Osteoblast (primary cell): ENCODE measurements at places on chromosomes 16 and 17.

DNA sequence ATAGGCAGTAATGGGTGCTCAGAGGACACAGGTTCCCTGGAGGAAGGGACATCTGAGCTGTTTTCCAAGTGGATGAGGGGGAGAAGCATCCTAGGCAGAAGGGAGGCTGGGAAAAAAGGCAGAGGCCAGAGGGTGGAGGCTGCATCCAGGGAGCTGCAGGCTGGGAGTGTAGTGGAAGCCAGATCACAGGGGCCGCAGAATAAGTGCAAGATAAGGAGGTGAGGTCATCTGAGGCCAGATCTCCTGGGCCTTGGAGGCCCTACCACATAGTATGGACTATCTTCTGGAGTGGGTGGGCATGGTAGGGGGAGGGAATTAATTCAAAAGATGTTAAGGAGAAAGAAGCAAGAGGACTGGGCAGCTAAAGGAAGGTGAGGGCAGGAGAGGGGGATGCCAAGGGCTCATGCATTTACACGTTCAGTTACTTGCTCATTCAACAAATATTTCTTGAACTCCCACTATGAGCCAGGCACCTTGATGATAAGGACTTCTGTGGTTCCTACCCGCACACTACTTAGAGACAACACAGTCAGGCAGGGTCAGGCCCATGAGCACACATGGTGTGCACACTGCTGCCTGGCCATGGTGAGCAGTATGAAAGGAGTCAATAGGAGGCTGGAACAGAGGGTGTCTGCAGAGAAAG lies 2.4 kb upstream of the RIPOR1 start:
- peak; percentile 63 for DNase-seq

DNA sequence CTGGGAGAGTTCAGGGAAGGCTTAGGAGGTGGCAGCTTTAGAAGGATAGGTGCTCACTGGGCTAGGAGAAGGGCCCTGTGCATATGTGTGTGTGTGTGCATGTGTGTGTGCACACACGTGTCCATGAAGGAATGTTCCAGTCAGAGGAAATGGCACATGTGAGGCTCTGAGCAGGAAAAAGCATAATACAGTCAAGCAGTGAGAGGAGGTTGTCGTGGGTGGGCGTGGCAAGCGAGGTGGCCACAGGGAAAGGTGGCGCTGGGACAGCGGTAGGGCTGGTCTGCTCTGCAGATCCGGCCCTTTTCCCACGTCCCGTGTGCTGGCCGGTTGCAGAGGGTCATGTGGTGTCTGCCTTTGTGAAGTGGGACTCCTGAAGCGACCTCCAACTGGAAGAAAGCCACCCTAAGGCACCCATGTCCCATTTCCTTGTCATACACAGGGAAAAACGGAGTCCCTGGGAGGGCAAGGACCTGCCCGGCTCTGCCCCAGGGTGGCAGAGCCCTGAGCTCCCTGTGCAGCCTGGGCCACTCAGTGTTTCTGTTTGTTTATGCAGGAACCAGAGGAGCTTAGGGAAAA lies 40.1 kb downstream of the NT5M start:
- peak; percentile 19 for DNase-seq

DNA sequence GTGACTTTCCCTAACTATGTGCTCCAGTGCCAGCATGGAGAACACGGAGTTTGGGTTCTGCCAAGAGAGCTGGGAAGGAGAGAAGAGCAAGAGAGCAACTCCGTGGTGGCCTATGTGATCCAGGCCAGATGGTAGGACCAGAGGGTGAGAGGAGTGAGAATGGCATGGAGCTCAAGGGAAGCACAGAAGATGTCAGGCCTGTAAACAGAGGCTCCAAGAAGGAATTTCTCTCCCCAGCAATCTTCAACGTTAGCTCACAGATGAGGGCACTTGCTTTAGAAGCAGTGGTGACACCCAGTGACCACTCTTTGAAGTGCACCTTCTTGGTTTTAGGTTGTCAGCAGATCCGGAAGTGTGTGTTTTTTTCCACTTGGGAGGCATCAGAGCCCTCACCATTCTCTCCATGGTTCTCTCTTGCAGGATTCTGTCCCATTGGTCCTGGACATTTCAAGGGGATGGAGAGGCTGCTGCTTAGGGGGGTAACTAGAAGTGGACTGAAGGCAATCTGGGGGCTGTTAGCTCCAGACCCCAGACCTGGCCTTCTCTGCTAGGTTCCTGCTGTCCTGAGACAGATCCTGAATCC lies 18.1 kb upstream of the TMEM98 start:
- peak; percentile 89 for DNase-seq

- peak; percentile 97 for DNase-seq
Observed at GRCh38 chr17:50626037-50626574, 8.6 kb upstream of the ABCC3 start.

GRCh38 chr16:49754495-49755312 lies 101.2 kb downstream of the ZNF423 start:
- DNase-seq = peak; percentile 76

GRCh38 chr17:14323522-14323981 lies 22.7 kb downstream of the HS3ST3B1 start:
- no peak for DNase-seq

- DNase-seq = peak; percentile 67
Observed at GRCh38 chr16:4006397-4006999, 109.7 kb downstream of the ADCY9 start.

- no peak for DNase-seq
Observed at GRCh38 chr17:33285413-33285812, 7.7 kb downstream of the ASIC2 start.

DNA sequence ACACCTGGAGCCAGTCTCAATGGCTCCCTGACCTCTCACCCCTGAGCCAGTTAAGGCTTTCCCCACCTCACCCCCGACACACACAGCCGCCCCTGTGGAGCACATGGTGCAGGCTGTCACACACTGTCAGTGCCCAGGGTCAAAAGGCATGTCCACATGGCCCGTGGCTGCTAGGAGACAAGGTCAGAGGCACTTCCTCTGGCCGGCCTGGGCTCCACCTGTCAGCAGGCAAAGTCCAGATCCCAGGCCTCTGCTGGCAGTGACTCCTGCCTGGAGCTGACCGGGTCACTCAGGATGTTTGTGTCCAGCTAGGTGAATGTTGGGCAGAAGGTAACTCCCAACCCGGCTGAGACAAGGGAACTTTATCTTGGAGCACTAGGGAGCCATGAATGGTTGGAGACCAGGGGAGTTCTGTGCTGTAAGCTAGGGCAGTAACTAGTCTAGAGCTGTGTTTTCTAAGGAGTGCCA lies 6.0 kb downstream of the SREBF1 start:
- no peak for DNase-seq

DNA sequence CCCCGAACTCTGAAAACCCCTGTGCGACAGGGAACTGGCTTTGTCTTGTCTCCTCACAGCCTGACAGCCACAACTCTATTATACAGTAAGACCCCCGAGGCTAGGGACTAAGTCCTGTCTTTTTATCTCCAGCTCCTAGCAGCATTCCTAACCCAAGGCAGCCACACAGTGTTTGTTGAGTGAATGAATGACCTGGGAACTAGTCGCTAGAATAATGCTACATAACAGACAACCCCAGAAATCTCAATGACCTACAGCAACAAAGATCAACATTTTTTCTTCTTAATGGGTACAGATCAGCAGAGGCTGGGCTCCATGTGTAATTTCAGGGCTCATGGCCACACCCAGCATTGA lies 71.4 kb upstream of the TNRC6C start:
- no peak for DNase-seq

DNA sequence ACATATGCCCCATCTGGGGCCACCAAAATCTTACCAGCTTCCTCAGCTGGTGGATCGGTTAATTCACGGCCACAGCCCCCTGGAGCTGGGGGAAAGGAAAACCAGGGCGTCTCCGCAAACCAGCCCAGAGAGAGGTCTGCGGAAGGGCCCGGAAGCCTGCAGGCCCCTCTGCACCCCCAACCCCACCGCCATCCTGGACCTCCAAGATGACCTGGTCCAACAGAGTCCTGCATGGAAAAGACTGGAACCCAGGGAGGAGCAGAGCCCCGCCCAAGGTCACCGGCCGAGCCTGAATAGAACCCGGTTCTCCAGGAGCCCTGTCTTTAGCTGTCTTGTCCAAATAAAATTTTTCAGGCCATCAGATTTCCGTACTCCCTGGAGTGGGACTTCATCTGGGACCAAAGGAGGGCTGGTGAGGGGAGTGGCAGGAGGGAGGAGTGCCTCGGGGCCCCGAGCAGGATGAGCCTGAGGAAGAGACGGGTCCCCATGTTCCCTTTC lies 37.4 kb upstream of the NDRG4 start:
- no peak for DNase-seq

DNA sequence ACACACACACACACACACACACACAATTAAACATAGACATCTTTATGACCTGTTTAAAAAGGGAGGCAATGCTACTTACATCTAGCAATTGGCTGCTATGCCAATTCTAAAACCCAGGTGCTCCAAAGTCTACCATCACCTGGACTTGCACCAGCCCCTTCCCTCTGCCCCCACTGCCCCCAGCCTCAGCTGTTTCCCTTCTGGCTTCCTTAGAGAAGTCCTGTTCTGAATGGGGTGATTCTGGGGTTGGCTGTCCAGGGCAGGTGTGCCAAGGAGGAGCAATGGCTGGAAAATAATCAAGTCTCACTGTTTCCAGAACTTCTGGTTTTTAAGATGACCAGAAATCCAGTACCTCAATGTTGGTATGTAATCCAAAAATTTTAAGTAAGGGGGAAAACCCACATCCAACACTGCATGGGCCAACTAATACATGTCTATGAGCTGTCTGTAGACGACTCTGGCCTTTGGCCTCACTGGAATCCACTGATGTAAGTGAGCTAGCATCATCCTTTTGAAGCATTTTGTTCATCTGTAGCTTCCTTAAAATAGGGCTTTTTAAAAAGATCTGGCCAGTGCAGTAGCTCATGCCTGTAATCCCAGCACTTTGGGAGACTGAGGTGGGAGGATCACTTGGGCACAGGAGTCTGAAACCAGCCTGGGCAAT lies 2.1 kb downstream of the IFT20 start:
- no peak for DNase-seq

- DNase-seq = no peak
Observed at GRCh38 chr16:29743827-29744531, 1.8 kb downstream of the C16orf54 start.

- DNase-seq = peak; percentile 92
Observed at GRCh38 chr17:15910791-15911190, 34.1 kb upstream of the ADORA2B start.

- no peak for DNase-seq
Observed at GRCh38 chr17:81090361-81091136, 55.6 kb downstream of the BAIAP2 start.

DNA sequence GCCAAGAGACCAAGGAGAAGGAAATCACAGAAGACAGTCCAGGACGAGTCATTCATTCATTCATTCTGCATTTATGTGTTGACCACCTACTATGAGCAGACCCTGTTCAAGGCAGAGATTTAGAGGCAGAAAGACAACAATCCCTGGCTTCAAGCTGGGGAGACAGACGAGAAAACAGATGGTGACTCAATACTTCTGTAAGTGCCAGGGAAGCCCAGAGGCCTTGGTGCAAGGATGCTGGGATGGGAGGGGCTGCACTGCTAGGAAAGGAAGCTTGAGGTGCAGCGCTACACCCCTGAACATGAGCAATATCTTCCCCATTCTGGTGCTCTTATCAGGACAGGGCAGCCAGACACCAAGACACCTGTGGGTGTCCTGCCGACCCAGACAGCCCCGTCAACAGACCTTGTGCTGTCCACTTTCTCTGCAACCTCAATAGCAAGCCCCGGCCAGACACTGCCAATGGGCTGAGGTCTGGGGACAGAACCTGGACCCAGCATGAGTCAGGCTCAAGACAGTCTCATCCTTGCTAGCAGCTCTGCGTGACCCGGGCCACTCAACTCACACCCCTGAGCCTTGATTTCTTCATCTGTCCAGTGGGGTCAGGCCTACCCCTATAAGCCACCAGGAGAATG lies 163.5 kb downstream of the COPRS start:
- peak; percentile 69 for DNase-seq

DNA sequence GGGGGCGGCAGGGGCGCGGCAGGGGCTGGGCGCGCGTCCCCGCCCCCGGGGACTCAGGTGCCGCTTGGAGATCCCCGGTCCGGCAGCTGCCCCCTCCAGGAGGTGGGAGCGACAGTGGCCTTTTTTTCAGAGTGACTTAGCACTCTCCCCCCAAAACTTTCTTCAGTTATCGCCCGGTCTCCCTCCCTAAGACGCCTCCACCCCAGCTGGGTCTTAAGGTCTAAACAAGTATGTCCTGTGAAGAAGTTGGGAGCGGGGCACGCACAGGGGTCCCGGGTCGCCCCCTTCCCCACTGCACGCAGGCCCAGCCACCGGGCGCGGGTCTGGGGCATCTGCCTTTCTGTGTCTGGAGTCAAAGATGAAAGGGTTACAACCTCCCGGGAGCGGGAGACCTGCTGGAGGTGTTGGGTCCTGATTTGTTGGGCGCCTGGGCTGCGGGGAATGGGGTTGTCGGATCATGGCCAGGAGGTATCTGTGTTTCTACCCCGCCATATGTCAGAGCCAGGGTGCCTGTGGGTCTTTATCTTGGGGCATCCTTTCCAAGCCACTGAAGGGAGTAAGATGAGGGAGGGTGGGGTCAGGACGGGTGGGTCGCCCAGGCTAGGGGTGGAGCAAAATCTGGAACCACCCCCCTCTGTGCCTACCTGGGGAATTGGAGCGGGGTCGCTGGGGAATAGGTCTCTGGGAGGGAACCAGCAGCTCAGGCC lies 757 bp downstream of the FMNL1 start:
- DNase-seq = no peak

GRCh38 chr16:71594000-71594646 lies 17.2 kb upstream of the TAT start:
- DNase-seq = no peak

DNA sequence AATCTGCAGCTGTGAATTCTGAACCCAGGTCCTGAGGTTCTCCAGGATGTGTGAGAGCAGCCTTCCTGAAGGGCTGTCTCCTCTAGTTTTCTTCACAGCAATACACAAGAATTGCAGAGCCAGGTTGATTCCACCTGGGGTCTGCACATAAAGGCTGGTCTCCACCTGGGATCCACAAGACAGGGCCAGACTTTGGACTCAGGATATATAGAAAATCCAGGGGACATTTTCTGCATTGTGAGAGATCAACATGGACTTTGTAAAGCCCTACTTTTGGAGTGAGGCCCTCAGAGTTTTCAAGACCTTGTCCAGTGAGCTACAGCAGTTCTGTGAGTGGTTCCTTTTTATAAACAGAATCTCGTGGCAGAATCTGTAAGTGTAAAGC lies 6.3 kb downstream of the ZNF267 start:
- DNase-seq = no peak

DNA sequence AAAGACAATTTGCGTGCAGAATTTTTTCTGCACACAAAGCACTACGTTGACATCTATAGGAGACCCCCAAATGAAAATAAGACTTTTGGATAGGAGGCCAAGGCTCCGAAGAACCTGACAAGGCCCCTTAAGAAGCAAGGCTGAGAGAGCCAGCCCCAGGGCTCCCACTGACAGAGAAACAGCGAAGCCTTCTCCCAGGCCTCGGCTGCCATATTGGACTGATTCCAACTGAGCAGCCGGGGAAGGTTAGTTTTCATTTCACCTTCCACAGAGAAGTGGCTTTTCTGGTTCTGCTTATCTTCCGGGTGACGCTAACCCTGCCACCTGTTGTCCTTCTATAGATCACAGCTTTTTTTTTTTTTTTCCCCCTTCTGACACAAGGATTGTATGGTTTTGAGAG lies 356.7 kb downstream of the SOX9 start:
- DNase-seq = no peak

GRCh38 chr17:66123163-66123562 lies 68.8 kb downstream of the CEP112 start:
- DNase-seq = no peak
